Stimulated activated CD4-positive, alpha-beta T cell treated with anti-CD3 and anti-CD28 coated beads, TNF-alpha, amount 100 ng/mL, for 24 hours (primary cell): ENCODE measurements at places on chromosomes 4 and X.

DNA sequence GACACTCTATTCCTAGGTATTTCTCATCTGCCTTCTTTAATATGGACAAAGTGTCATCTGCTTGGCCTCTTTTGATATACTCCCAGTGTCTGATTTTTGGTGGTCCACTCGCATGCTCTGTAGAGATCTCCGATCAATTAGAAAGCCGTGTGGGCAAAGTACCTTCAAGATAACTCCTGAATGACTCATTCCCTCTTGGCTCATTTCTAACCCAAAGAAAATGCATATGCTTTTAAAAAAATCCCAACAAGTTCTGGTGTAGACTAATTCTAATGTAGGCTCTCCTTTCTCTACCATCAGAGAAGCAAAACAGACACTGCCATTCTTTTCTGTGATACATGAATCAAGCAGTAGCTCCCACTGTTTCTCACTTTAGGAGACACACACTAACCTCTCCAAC lies 714.9 kb upstream of the ADGRL3 start:
- no peak for DNase-seq

- no peak for DNase-seq
These were observed 72.4 kb upstream of the UCP1 start for GRCh38 chr4:140641105-140641555.

DNA sequence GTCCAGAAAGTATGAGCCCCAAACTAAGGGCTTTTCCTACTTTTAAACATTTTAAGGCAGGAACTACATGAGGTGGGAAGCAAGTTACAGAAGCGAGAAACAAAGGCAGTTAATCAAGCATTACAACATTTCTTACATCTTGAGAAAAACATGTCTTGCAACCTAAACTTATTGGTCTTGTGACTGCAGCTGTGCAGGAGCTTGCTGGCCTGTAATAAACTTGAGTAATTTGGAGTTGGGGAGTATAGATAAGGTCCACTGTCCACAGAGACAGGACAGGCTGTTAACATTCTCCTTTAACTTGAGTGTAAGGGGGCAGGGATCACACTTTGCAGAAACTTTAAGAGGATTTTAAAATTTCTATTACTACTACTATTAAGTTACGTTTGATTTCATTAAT lies 2.7 kb upstream of the UGT8 start:
- DNase-seq = no peak

DNA sequence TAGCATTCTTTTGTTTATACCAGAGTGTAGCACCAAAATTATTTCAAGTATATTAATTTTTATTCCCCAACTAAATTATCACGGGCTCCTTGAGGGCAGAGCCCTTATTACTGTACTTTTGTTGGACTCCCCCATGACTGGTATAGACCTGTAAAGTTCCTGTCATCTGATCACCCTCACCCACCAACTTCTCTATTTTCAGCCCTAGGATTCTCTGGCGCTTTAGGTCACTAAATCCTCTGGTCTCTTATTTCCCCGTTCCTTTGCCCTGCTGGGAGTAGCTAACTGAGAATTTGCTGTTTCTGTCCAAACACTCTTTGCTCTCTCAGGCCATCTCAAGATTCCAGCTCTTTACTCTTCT lies 3.2 kb upstream of the XKRX start:
- no peak for DNase-seq

GRCh38 chrX:57772637-57773036 lies 92.6 kb upstream of the NLRP2B start:
- DNase-seq = no peak

GRCh38 chr4:88698519-88698918 lies 890 bp upstream of the NAP1L5 start:
- peak; percentile 4 for DNase-seq
